ENCODE measurements at places on chromosomes 16 and 17. TPM values are rescaled to one million over a fixed set of nuclear protein-coding genes. Genes with fewer than 3 reads are reported as not detected.

DNA sequence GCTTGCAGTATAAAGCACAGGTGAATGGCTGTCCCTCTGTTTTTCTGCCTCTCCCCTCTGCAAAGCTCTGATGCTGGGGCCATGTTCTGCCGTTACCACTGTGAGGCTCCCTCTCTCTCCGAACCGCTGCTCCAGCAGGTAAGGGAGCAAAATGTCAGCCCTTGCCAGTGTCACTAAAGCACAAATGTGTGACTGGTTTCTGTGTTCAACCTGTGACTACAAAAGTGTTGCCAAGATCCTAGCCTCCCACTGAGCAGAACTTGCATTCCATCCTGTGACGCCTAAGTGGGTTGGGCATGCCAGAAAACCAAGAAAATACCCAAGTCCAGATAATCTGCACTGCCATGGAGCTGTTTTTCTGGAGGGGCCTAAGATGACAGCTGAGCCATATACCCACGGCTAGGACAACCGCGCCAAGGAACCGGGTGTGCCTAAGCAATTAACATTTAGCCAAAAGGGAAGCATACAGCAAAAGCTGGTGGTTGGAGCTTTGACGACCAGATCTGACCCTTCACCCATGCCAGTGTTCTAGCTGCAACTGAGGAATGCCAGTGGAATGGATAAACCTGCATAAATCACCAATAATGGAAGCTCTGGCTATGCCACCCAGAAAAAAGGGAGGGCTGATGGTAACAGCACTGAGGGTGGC is 35.0 kb downstream of the PSME3IP1 start:
- no peak for DNase-seq

The STAT5A gene
- 22.1 TPM for polyA plus RNA-seq

DNA sequence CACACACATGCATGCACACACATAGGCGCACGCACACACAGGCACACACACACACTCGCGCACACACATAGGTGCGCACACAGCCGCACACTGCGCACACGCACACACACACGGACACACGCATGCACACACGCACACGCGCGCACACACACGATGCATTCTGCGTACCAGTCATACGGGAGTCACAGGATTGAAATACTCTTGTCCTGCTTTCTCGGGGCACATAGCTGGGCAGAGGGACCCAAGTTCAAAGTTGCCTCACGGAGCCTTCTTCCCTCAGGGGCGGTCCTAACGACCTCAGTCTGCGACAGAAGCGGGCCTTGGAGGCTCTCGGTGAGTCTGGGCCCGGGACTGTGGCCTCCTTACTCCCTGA is 56.0 kb downstream of the MRM1 start:
- no peak for DNase-seq

- no peak for DNase-seq
Observed at GRCh38 chr17:35019386-35020179, 39.3 kb downstream of the LIG3 start.

GRCh38 chr16:83272843-83273242 is 534.9 kb upstream of the HSBP1 start:
- no peak for DNase-seq
